ENCODE measurements at places on chromosomes 12 and 14. TPM values are rescaled to one million over a fixed set of nuclear protein-coding genes. Genes with fewer than 3 reads are reported as not detected.

ITGB7 gene
- 0.25 TPM for total RNA-seq

RBP5 gene
- total RNA-seq = 0.25 TPM

IFNG gene
- not detected for total RNA-seq

ASB2 gene
- total RNA-seq = not detected

PLEKHD1 gene
- total RNA-seq = 0.49 TPM

Measured in temporal lobe (tissue), 4 donors.